A673 (cell line): ENCODE measurements at places on chromosomes 3 and 15.

DNA sequence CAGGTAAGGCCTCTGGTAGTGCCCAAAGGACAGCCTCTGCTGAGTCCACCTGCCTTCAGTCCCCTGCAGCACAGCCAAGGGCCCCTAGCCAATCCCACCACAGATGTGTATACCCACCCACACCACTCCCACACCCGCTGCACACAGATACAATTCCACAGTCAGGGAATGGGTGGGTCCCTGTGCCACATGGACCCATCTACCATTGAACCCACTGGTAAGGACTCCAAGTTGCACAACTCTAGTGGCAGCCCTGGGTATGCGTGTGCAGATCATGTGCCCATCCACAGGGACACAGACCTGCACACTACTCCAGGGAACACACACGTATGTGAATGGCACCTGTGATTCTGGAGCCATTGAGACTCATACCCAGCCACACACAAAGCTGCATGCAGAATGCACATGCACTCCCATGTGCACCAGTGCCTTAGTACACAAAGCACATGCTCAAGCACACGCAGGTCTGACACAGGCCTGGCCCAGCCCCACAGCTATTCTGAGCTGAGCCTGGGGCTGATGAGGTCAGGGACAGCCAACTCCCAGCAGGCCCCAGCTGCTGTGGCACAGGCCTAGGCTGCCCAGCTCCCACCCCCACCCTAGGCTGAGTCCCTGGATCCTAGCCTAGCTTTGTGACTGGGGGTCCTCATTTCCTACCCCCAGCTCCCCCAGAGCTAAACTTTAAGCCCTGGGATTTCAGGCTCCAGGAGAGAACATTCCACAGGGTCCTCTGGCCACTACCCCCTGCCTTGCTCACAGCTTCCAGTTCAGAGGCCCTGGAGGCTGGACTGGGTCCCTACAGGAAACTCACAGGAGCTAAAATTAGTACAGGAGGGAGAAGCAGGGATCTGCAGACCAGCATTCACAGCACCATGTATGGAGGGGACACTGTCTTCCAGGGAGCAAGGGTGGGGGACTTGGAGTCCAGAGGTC lies 2.7 kb upstream of the ALS2CL start:
- H3K36me3 ChIP-seq, result no peaks in the 10 kb centered on the region
- DNase-seq, result no peak
- H3K27me3 ChIP-seq, result no peaks in the 10 kb centered on the region
- H3K4me1 ChIP-seq, result no peaks in the 10 kb centered on the region
- H3K27ac ChIP-seq, result no peak overlapping the region

- no peak overlapping the region for H3K4me3 ChIP-seq
- no peaks in the 10 kb centered on the region for H3K36me3 ChIP-seq
- no peaks in the 10 kb centered on the region for H3K4me1 ChIP-seq
These were observed 17.4 kb downstream of the LRIG1 start for GRCh38 chr3:66483409-66483906.

DNA sequence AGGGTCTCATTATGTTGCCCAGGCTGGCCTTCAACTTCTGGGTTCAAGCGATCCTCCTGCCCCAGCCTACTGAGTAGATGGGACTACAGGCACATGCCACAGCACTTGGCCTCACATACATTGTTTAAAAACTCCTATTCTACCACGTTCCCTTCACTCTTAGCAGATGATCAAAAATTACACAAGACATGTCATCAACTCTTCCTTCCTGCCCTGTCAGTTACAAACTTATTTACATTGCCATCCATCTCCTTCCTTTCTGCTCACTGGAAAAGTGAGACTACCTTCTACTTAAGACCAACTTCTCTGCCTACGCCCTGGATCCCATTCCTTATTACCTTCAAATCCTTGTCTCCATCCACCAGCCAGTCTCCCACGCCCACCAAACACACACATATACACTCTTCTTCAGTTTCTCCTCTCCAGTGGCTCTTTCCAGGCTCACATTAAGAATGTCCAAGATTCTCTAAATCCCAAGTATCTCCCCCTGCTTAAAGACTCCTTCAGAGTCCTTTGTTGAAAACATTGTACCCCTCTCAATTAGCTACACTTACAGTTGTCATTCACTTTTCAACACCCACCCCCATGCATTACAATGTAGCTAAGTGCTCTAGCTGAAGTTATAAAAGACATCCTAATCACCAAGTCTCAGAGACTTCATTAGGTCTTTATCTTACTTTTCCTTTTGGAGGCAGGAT lies 4.3 kb downstream of the PEAK1 start:
- H3K4me1 ChIP-seq, result peaks cover 48% of the 10 kb centered on the region
- H3K36me3 ChIP-seq, result no peaks in the 10 kb centered on the region
- no peak for DNase-seq

GRCh38 chr15:36557364-36557763 lies 22.1 kb upstream of the CDIN1 start:
- H3K4me3 ChIP-seq, result no peak overlapping the region
- H3K4me1 ChIP-seq, result no peaks in the 10 kb centered on the region
- DNase-seq, result no peak
- H3K27me3 ChIP-seq, result no peaks in the 10 kb centered on the region

DNA sequence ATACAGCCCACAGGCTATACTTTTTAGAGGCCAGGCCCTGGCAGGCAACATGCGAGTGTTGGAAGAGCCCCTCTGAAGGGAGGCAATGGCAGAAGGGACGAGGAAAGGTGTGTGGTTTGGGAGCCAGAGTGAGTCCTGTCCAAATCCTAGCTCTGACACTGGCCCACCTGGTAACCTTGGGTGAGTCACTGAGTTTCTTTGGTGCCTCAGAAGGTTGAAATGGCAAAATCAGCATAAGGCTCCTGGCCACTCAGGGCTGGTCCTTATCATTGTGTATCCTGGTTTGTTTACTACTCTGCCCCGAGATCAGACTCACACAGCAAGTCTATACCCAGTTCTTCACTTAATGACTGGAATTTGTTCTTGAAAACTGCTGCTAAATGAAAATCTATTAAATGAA lies 71.4 kb upstream of the TLE3 start:
- H3K27ac ChIP-seq, result no peak overlapping the region
- H3K4me3 ChIP-seq, result no peak overlapping the region
- H3K36me3 ChIP-seq, result no peaks in the 10 kb centered on the region
- H3K27me3 ChIP-seq, result no peaks in the 10 kb centered on the region
- no peak for DNase-seq
- H3K4me1 ChIP-seq, result no peaks in the 10 kb centered on the region

GRCh38 chr15:91855684-91856489 lies 2.4 kb downstream of the SLCO3A1 start:
- H3K4me3 ChIP-seq, result peak overlapping the region; percentile 71
- H3K27ac ChIP-seq, result no peak overlapping the region
- DNase-seq, result peak; percentile 31
- peaks cover 40% of the 10 kb centered on the region for H3K4me1 ChIP-seq
- peaks cover 10% of the 10 kb centered on the region for H3K27me3 ChIP-seq

DNA sequence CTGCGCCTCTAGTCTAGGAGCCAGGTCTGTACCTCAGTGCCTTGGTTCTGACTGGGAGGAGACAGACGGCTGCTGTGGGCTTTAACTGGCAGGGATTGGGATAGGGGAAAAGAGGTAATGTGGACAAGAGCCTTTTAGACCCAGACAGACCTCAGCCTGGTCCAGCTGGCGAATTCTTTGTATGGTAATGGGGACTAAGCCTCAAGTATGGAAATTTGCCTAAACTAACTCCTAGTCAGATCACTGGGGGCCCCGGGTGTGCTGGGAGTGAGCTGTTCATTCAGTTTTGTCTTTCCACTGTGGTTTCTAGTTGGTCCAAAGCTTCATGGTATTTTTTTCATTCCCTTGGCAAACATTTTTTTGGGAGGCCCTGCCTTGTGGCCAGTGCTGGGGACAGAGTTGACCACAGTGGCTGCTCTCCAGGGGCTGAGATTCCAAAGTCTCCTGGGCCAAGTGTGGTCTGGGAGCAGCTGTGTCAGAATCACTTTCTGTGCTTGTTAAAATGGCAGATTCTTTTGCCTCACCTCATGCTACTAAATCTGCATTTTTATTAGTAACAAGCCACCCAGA lies 261.4 kb upstream of the C2CD4B start:
- H3K36me3 ChIP-seq, result no peaks in the 10 kb centered on the region
- no peaks in the 10 kb centered on the region for H3K4me1 ChIP-seq
- no peak overlapping the region for H3K27ac ChIP-seq
- no peaks in the 10 kb centered on the region for H3K27me3 ChIP-seq
- no peak overlapping the region for H3K4me3 ChIP-seq

- no peaks in the 10 kb centered on the region for H3K4me1 ChIP-seq
- no peak overlapping the region for H3K4me3 ChIP-seq
- H3K27ac ChIP-seq, result no peak overlapping the region
- H3K27me3 ChIP-seq, result no peaks in the 10 kb centered on the region
- no peaks in the 10 kb centered on the region for H3K36me3 ChIP-seq
These were observed 52.0 kb downstream of the VPS8 start for GRCh38 chr3:184864000-184864399.

DNA sequence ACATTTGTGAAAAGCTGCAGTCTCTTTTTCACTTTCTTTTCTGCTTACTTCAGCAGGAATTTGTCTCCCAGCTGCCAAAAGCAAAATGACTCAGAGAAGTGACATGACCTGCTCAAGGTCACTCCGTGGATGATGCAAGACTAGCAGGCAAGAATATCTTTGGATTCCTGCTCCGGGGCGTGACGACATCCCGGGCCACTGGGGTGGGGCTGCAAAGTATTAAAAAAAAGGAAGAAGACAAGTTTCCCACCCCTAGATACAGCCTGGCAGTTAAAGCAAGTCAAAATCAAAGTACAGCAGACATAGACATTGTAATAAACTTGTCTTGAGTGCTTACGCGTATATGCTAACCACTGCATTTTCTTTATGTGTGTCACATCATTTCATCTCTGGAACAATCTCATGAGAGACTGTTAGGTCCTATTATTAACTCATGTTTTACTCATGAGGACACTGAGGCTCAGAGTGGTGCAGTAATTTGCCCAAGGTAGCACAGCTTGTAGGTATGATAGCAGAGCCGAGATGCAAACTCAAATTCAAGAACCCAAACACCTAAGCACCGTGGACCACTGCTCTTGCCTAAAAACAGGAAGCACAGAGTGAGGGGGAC lies 485.2 kb upstream of the PROK2 start:
- no peaks in the 10 kb centered on the region for H3K36me3 ChIP-seq
- peak overlapping the region; percentile 50 for H3K27ac ChIP-seq
- DNase-seq, result peak; percentile 58
- no peak overlapping the region for H3K4me3 ChIP-seq
- H3K27me3 ChIP-seq, result no peaks in the 10 kb centered on the region

DNA sequence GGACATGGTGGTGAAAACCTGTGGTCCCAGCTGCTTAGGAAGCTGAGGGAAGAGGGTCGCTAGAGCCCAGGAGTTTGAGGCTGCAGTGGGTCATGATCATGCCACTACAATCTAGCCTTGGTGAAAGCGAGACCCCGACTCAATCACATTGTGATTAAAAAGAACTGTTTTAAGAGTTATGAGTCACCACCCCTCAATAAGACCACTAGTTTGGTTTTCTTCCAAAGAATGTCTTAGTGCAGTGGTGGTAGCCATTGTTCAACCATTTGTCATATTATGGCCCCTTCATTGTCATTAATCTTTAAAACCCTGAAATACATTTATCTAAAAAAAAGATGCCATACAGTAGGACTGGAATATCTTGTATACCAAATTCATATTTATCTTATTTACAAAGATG lies 48.8 kb downstream of the BLM start:
- no peak for DNase-seq
- peaks cover 4% of the 10 kb centered on the region for H3K4me1 ChIP-seq
- no peak overlapping the region for H3K4me3 ChIP-seq
- H3K36me3 ChIP-seq, result peaks cover 32% of the 10 kb centered on the region
